ENCODE measurements at places on chromosomes 16 and 17.

DNA sequence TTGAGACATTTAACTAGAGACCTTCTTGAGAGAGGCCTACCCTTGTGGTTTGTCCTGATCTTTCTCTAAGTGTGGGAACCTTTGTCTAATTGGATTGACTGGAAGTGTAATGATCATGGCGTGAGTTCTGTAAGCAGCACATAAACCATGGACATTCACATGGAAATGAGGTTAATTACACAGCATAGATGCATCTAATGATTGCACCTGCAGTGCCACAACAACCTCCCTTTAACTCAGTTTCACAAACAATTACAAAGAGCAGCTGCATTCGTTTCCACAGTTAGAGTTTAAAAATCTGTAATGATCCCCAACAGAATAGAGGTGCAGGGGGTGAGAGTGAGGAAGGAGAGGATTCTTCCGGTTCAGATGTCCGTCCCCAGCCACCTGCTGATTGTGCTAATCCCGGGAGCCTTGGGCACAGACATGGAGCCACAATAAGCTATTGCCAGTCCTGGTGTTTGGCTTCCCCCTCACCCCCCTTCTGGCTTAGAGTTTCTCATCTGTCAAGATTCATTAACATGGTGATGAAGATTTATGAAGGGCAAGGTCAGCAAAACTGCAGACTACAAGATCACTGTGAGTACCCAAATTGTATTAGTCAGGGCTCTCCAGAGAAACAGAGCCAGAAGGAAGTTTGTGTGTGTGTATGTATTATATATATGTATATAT lies 659.2 kb upstream of the SOX9 start:
- DNase-seq, result no peak

GRCh38 chr17:794876-795275 lies 12.7 kb downstream of the MRM3 start:
- DNase-seq, result peak; percentile 90

- DNase-seq, result no peak
Measured at GRCh38 chr16:86248310-86248905, 261.9 kb upstream of the FOXF1 start.

DNA sequence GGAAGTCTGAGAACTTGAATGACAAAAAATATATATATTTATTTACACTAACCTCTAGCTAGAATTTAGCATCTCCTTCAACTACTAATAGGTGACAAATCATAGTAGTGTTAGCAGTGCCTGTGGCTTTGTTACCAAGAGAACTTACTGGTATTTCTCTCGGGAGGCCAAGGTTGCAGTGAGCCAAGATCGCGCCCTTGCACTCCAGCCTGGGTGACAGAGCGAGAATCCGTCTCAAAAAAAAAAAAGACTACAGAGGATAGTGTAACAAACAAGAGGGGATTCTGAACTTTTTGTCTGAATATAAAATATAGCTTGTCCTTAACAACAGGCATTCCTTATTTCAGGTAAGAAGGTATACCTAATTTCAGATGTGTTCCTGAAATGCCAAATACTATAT lies 1.3 kb upstream of the SUZ12 start:
- no peak for DNase-seq

DNA sequence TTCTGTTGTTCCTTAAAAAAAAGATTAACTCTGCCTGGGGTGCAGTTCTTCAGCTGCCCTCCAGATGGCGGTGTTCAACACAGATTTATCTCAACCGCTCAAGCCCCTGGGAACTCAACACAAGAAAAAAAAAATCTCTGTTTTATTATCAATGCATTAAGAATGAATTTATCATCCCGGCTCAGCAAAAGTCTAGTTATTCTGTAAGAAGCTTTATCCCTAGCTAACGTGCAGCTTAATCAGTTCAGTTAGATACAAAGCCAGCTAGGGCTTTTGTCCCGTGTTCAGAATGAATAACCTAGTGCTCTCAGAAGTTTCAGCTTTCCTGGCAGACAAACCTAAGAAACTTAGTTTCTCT lies 475.9 kb upstream of the CCL2 start:
- peak; percentile 57 for DNase-seq

DNA sequence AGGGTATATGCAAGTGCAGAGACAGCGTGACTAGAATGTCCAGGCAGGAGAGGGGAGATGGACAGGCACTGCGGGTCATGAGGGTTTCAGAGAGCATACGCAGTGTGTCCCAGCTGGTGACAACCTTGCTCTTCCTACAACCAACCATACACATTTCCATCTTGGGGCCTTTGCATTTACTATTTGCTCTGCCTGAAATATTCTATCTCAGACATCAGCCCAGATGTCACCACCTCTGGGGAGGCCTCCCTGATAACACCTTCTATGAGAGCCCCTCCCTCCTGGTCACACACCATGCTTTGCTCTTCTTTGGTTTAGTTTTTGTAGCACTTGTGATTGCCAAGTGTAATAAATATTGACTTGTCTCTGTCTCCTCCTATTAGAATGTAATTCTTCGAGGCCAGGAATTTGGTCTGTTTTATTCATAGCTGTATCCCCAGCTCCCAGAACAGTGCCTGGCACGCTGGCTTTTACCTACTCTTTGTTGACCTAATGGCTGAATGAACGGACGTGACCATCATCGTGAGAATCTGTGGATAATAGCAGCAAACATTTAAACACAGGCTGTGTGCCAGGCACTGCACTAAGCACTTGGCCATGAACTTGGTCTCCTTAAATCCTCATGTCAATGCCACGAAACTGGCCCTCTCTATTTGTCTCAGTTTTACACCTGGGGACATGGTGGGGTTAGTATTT lies 51.9 kb downstream of the PLCG2 start:
- DNase-seq, result no peak

DNA sequence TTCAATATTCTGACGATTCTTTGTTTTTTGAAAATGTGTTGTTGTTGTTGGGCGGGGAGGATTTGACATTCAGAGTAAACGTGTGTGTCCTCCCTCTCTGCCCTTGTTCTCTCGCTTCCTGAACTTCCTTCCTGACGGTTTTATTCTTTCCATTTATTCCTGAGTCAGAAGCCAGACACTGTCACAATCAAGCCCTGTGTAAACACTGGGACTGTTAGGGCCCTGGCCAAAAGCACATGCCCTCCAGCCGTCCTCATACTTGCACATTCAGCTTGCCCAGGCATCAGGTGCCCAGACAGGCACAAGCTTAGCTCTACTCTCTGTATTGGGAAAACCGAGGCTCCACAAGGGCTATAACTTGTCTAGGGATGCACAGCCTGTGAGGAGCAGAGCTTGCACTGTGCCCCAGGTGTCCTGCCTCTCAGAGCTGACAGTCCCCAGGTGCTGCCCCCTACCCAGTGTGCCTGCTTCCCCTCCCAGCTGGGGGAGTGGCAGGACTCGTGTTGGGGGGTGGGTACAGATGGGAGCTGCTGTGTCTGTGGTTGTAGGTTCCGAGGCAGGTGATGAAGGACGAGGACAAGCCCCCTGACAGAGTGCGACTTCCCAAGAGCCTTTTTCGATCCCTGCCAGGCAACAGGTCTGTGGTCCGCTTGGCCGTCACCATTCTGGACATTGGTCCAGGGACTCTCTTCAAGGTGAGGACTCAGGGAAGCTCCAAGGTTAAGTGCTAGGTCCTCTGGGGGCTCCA lies 9.7 kb downstream of the ADGRG3 start:
- DNase-seq, result no peak

GRCh38 chr16:72995151-72995881 lies 52.6 kb downstream of the ZFHX3 start:
- peak; percentile 34 for DNase-seq

- DNase-seq, result no peak
Measured at GRCh38 chr16:11133344-11133943, 122.6 kb downstream of the SOCS1 start.

DNA sequence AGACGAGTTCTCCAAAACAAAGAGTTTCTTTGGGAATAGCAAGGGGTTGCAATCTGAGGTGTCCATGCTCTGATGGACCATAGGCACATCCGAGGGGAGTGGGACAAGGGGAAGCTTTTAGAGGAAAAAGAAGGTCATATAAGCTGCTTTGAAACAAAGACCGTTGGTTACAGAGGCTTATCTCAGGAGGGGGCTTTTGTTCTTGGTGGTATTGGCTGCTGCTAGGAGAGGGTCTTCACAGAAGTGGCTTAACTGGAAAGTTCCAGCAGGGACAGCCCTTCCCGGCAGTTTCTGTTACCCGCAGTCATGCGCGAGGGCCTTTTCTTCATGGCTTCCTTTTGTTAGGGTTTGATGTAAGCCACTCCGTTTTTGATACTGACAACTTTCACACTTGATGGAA lies 76.0 kb downstream of the RAP1GAP2 start:
- DNase-seq, result no peak

- no peak for DNase-seq
Measured at GRCh38 chr17:42886283-42887176, 14.1 kb upstream of the G6PC1 start.

- DNase-seq, result no peak
Measured at GRCh38 chr16:88007321-88007731, 56.1 kb downstream of the BANP start.

- DNase-seq, result no peak
Measured at GRCh38 chr17:75340631-75341030, 51.4 kb upstream of the SLC25A19 start.

DNA sequence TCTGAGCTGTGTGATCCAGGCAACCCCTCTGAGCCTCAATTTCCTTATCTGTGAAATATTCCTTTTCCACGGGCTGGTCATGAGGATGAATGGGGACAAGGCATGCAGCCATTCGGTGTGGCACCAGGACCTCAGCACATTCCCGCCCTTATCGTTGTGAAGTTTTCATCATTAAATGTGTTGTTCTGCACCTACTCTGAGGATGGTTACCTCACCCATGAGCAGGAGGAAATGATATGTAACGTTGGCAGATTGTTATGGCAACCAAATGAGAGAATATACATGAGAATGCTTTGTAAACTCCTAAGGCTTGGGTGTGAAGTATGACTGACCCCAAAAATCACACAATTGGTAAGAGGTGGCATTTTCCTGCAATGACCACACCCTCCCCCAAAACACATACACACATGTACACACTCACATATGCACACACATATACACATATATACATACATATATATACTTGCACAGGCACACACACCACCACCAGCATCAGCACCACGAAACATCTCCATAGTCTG lies 39.5 kb downstream of the SMARCE1 start:
- DNase-seq, result no peak

All from SK-N-SH (cell line).